ENCODE measurements at places on chromosomes 11 and 22.

- no peak for DNase-seq
Measured at GRCh38 chr11:57338142-57338541, at the start of gene P2RX3. TSS of gene P2RX3 (plus strand) at chr11:57338352. CDS start at chr11:57338551, 199 bp downstream.

DNA sequence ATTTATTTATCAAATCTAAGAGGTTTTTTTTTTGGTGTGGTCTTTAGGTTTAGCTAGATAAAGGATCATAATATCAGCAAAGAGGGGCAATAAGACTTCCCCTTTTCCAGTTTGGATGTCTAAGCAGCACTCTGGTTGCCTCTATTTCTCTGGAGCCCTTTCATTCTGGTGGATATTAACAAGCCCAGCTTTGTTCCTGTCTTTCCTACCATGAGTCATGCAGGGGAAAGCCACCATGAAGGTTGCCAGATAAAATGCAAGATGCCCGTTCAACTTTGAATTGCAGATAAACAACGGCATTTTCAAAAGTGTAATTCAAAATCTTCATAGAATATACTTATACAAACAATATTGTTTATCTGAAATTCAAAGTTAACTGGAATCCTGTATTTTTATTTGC is 143.6 kb downstream of the ADAMTS15 start:
- DNase-seq, result no peak

DNA sequence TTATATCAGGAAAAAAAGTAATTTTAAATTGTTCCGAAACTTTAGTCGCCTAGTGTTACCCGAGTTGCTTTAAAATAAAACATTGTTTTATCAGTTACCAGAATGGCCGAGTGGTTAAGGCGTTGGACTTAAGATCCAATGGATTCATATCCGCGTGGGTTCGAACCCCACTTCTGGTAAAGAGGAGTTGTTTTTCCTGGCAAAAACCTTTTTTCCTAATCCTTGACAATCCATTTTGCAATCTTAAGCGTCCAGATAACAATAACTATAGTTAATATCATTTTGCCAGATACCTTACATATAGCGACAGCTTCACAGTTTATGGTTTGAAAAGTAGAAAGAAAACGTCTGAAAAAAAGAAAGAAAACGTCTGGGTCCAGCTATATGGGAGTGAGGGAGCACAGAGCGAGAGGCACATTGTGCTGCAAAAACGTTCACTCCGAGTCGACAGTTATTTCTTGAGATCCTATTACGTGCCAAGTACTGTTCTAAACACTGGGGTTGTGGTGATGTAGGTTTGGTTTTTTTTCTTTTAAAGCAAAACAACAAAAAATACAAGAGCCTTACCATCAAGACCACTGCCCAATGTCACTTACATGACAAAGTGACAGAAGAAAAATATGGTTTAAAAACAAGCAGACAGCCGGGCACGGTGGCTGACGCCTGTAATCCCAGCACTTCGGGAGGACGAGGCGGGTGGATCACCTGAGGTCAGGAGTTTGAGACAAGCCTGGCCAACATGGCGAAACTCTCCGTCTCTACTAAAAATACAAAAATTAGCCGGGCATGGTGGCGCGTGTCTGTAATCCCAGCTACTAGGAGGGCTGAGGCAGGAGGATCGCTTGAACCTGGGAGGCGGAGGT is 40.6 kb downstream of the OR4D9 start:
- peak; percentile 57 for DNase-seq

DNA sequence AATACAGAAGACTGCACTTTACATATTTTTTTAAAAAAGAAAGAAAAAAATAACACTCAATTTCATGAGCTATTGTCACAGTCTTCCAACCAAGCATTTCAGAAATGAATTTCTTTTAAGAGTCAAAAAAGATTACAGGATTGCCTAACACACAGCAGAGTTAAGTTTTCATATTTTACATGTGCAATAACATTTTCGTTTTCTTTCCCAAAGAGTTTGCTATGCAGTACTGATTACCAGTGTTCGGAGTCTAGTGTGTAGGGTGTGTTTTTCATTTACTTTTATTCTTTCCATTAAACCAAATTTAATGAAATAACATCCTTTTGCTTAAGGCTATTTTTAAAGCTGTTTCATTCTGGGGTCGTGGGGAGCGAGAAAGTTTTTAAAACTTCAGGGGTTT is 53.2 kb downstream of the MN1 start:
- no peak for DNase-seq

- DNase-seq, result no peak
Measured at GRCh38 chr11:6260207-6260726, 629 bp downstream of the CCKBR start.

DNA sequence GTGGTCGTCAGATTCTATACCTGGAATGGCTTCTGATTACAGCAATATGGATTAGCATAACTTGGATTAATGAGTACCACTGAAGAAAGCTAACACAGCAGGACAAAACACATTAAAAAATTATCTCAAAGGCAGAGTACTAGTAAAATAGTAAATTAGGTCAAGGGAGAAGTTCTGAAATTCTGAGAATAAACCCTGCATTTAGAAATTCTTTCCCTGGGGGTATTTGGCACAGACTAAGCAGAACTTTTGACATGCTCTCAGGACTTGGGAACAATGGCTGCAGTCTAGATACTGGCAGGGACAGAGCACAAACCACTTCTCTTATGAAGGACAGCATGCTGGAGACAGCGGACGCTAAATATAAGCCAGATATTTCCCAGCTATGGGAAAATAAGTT is 85.6 kb upstream of the GRIA4 start:
- no peak for DNase-seq

- DNase-seq, result no peak
Measured at GRCh38 chr11:66685276-66686099, 7.8 kb upstream of the RBM4B start.

DNA sequence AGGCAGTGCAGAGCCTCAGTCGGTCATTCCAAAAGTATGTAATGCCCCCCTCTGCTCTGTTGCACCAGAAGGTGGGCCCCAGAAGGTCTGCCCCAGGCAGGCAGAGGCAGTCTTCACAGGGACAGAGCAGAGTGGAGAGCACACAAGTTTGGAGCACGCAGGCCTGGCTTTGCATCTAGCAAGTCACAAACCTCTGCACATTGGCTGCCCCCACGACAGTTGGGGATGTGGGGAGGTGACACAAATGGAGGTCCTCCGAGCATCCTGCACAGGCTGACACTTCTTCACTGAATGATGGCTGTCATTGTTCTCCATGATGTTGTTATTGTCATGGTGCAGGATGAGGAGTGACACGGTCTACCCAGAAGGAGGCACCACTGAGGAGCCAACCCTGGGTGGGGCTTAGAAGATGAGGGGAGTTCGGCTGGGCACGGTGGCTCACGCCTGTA is 11.9 kb downstream of the TOM1 start:
- no peak for DNase-seq

DNA sequence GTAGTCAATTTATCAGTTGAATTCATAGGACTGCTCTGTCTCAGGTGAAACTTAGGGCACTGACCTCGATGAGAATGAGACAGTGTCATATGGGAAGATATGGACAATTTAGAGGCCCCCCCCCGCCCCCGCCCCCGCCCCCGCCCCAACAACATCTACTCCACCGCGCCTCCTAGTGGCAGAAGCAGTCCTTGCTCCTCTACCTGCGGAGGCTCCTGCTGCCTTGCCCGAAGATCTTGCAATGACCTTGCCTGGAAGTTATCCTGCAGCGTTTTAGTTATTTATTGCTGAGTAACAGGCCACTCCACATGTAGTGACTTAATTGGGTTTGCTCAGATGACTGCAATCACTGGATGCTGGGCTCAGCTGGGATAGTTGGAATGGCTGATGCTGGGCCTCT is 15.2 kb downstream of the SERPINH1 start:
- no peak for DNase-seq

DNA sequence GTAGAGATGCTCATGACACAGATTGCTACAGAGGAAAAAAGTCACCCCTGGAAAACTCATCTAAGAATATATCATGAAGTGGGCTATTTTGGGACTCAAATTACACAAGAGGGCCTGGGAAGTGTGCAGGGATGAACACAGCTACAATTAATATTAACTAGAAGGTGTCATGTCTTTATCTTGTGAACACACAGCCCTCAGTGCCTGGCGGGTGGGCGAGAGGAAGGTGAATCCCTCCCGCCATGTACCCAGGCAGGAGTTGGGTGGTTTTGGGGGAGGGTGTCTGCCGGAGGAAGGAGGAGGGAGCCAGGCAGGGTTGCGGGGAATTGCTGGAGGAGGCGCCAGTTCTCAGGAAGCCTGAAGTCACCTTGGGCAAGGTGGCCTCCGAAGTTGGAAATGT is 5.1 kb upstream of the FAM83F start:
- DNase-seq, result no peak

DNA sequence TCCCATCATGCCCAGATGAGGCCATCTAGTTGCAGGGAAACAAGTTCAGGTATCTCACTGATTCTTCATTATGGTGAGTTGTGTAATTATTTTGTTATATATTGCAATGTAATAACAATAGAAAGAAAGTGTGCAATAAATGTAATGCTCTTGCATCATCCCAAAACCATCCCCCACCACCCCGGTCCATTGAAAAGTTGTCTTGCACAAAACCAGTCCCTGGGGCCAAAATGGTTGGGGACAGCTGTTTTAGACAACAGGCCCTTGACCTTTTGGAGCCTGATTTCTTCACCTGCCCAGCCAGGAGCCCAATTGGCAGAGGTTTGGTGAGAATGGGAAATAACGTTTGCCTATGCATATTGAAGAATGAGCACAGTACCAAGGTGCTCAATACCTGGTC is 15.9 kb downstream of the MPEG1 start:
- DNase-seq, result no peak

GRCh38 chr11:9459667-9460321 is 1.0 kb upstream of the ZNF143 start:
- DNase-seq, result no peak

DNA sequence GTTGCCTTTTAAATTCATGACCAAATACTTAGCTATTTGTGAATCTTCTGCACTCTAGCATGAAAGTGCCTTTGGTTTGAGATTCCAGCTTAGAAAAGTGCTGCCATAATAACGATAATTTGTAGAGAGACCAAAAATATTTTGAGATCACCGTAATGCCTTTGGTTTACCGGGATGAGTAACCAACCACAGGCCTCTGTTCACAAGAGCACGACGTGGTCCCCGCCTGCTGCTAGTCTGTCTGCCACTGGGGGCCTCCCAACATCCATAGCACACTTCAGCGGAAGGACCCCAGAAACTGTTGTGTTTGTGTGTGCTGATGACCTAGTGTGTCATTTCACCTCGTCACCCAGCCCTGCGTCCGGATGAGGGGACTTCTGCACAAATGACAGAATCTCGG is 67.0 kb upstream of the RASSF10 start:
- DNase-seq, result no peak

DNA sequence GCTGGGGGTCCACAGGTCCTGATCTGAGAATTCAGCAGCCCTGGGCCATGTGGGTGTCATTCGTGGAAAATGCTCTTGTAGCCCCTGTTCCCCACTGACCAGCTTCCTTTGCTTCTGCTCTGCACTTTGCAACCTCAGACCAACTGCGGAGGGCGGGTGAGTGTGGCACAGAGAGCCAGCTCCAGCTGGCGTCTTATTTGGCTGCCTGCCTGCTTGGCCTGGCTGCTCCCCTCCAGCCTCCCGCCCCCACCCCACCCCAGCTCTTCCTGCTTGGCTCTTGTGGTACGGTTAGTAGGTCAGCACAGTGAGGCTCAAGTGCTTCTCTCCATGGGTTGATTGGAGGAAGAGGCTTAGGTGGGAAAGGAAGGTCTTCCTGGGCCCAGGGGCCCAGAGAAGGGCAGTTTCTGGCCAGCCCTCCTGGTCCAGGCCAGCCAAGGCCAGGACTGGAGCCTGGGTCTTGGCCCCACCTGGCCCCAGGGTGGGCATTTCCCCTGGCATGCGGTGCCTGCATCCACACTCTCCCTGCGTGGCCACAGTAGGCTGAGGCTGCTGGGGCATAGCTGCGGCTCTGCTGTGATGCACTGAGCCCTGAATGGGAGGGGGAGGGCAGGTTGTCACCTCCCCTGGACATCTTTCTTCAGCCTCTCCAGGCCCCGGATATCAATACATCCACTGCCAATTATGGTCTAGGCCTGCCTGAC is 26.5 kb downstream of the MYO7A start:
- no peak for DNase-seq

GRCh38 chr11:57480409-57481137 is 20.2 kb downstream of the RTN4RL2 start:
- DNase-seq, result no peak

DNA sequence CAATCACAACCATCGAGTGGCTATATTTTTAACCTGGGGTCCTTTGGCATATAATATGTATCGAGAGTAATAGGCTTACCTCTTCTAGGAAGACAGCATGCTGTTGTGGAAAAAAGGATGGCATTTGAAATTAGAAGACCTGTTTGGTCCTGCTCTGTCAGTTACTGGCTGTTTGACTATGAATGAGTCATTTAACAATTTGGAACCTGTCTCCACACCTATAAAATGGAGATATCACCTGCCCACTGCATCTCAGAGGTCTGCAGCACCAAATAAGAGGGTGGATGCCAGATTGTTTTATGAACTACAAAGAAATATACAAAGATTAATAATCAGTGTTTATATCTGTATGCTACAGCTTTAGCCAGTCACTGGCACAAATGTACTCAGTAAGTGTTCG is 60.8 kb downstream of the SLC25A17 start:
- DNase-seq, result no peak

DNA sequence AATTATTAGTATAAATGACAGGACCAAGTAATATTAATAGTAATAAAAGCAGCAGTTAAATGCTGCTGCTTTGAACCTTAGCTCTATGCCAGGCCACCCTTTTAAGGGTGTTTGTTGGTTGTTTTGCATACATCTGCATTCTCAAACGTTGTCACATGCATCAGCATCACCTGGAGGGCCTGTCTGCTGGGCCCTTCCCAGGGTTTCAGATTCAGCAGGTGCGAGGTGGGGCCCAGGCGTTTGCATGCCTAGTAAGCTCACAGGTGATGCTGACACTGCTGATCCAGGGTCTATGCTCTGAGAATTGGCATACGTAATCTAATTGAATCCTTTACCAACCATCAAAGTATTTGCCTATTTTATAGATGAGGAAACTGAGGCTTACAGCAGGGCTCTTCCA is 246.5 kb downstream of the CADM1 start:
- no peak for DNase-seq

DNA sequence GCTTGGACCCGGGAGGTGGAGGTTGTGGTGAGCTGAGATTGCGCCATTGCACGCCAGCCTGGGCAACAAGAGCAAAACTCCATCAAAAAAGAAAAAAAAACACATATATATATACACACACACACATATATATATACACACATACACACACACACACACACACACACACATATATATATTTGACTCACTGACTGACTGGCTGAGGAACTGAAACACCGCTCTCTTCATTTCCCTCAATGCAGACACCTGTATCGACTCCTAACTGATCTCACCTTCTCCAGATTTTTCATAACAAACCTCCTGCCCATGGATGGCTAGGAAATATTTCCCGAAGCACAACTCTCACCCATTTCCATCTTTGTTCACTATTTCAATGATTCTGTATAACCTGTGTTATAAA is 140.7 kb upstream of the ANO3 start:
- DNase-seq, result no peak

DNA sequence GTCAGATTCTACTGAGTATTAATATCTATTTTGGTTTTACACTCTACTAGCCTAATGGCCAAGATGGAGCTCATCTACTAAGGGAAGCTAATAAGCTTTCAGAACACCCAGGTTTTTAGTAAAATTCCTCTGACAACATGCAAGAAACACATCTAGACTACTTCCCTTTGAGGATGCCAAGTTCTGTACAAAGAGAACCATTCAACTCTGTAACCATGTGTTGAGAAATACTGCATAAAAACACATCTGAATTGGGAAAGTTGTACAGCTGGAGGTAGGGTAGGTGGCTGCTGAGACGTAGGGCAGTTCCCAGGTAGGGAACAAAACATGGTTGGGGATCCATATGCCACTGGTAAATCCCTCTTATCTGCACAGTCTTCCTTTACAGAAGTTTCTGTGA is 66.2 kb downstream of the SC5D start:
- DNase-seq, result no peak
